Endothelial cell (in vitro differentiated cells): ENCODE measurements at places on chromosomes 7 and 10. TPM values are rescaled to one million over a fixed set of nuclear protein-coding genes. Genes with fewer than 3 reads are reported as not detected.

DNA sequence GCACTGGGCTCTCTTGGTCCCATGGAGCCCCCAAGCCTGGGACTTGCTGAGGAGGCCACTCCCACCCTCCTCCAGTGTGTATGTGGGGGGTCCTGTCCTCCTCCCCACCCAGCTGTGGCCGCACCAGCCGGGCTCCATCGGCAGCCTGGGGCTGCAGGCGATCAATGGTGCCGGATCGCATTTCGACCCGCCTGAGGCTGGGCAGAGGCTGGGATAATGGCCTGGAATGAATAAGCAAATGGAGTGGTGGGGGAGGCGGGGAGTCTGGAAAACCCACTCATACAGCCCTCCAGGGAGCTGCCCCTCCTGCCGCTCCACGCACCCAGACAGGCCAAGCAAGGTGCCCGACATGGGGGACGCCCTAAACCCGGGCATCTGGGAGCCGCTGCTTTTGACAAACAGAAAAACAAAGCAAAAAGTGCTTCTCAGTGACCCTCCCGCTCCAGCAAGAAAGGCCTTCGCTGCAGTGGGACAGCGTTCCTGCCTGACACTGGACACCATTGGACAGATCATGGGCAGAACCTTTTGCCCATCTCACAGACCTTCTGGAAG is 160.5 kb downstream of the NRF1 start:
- H3K4me3 ChIP-seq, result no peak overlapping the region
- no peaks in the 10 kb centered on the region for H3K36me3 ChIP-seq
- no peak overlapping the region for H3K27ac ChIP-seq
- DNase-seq, result no peak
- H3K4me1 ChIP-seq, result peaks cover 4% of the 10 kb centered on the region
- peaks cover 13% of the 10 kb centered on the region for H3K27me3 ChIP-seq

GRCh38 chr10:74867351-74867750 is 41.0 kb downstream of the KAT6B start:
- DNase-seq, result no peak
- H3K4me1 ChIP-seq, result no peaks in the 10 kb centered on the region
- no peaks in the 10 kb centered on the region for H3K36me3 ChIP-seq
- no peak overlapping the region for H3K27ac ChIP-seq
- H3K4me3 ChIP-seq, result no peak overlapping the region

The UCMA gene
- total RNA-seq, result not detected

The C10orf67 gene
- not detected for total RNA-seq

DNA sequence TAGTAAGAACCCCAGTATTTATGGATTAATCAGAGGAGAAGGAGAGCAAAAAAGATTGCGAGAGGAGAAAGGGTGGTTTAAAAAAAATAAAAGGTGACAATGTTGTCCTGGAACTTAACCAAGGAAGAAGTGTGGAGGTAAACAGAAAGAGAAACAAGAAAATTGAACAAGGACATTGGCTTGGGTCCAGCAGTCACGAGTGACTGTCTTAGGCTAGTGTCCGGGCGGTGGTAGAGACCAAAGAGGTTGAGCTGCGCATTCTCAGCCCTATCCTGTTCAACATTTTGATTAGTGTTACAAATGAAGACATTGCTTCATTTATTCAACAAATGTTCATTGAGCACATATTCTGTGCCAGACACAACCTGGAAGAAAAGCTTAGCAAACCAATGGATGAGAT is 329.9 kb downstream of the FGFR2 start:
- H3K36me3 ChIP-seq, result no peaks in the 10 kb centered on the region
- DNase-seq, result no peak
- H3K27me3 ChIP-seq, result peaks cover 3% of the 10 kb centered on the region

DNA sequence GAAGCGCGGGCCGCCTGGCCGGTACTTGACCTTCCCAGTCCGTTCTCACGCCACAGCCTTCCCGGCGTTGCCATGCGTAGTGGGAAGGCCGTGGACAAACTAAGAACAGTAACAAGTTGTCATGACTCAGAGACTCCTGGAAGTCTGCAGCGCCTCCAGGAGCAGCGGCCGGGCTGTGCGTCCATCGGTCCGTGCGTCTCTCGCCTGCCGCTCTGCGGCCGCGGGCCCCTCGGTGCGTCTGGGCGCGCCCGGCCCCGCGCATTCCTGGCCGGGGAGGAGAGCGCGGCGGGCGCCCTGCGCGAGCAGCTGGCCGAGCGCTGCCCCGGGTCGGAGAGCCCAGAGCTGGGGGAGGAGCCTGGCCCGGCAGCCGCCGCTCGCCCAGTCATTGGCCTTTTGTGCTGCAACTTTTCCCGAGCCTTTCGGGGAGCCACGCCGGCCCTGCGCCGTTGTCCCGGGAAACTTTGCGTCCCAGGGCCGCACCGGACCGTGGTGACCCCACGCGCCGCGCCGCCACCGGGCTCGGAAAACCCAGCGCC is 123.7 kb downstream of the TACC2 start:
- no peaks in the 10 kb centered on the region for H3K36me3 ChIP-seq
- H3K4me1 ChIP-seq, result peaks cover 24% of the 10 kb centered on the region
- H3K4me3 ChIP-seq, result peak overlapping the region; percentile 86
- peak; percentile 79 for DNase-seq
- no peak overlapping the region for H3K27ac ChIP-seq

DNA sequence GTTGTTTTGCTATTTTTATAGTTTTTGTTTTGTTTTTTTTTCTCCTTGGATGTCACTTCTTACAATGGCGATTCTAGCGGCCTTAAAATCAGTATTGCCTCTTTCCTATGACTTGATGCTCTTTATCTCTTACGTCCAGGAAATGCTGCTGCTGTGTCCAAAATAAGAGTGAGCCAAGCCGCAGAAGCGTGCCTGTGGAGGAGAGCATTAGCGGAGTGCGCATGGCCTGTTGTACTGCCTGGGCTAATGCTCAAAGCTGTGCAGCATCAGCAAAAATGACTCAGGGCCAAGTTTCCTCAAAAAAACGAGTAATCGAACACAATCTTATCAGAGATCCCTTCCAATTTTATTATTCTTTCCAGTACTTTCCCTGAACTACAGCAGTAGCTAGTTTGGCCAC is 18.5 kb upstream of the GAD2 start:
- H3K27ac ChIP-seq, result no peak overlapping the region
- no peak for DNase-seq
- no peaks in the 10 kb centered on the region for H3K27me3 ChIP-seq
- no peak overlapping the region for H3K4me3 ChIP-seq
- H3K4me1 ChIP-seq, result peaks cover 29% of the 10 kb centered on the region

GRCh38 chr10:74909670-74910069 is 83.3 kb downstream of the KAT6B start:
- H3K4me3 ChIP-seq, result no peak overlapping the region
- H3K27me3 ChIP-seq, result no peaks in the 10 kb centered on the region
- no peaks in the 10 kb centered on the region for H3K4me1 ChIP-seq
- H3K36me3 ChIP-seq, result no peaks in the 10 kb centered on the region

DNA sequence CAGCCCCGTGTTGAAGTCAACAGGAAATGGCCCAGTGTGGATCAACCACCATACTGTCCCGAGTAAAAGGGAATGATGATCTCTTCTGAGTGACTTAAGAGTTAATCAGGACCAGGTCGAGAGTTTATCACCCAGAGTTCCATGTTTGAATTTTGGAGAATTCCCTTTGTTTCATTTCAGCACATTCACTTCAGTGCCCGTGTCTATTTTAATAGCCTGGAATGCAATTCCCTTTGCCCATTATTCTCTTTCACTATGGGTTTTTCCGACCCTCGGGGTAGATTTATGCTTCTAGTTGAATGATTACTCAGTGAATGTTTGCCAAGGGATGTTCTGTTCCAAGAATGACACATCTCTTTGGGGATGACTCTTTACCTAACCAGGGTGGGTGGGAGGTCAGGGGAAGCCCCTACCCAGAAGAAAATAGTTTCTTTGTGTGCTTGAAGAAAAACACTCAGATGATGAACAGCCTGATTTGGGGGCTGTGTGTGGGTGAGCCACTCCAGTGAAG is 594.9 kb downstream of the INHBA start:
- H3K4me1 ChIP-seq, result no peaks in the 10 kb centered on the region
- DNase-seq, result no peak
- no peaks in the 10 kb centered on the region for H3K27me3 ChIP-seq
- no peak overlapping the region for H3K4me3 ChIP-seq

The PAPOLB gene
- 0.10 TPM for total RNA-seq

The RSU1 gene
- total RNA-seq, result 118 TPM

The LBX1 gene
- total RNA-seq, result not detected

DNA sequence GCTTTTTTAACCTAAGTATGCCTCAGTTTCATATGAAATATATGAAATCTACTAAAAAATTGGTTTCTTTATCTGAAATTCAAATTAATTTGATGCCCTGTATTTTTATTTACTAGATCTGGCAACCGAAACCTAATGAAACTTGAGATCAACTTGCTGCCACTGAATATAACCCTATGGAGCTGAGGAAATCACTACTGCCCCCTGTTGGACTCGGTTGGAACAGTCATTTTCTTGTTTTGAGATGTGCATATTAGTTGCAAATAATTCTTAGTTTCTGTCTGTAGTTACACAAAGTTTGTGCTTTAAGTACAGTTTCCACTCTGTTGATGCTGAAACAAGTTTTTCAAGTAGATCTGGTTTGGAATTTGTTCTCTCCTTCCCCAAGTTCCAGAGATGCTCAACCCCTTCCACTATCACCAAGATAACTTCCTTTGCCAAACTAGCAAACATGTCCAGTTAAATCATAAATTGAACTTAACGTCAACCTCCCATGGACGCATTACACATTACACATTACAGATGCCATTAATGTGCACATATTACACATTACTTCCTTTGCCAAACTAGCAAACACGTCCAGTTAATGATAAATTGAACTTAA is 22.2 kb upstream of the EXOC4 start:
- no peaks in the 10 kb centered on the region for H3K36me3 ChIP-seq
- H3K27me3 ChIP-seq, result peaks cover 2% of the 10 kb centered on the region
- peak; percentile 63 for DNase-seq
- H3K4me3 ChIP-seq, result no peak overlapping the region

GRCh38 chr10:126580873-126581647 is 89.4 kb downstream of the C10orf90 start:
- no peak overlapping the region for H3K4me3 ChIP-seq
- no peaks in the 10 kb centered on the region for H3K27me3 ChIP-seq
- DNase-seq, result no peak
- no peak overlapping the region for H3K27ac ChIP-seq

The HABP2 gene
- not detected for total RNA-seq

The PLEKHS1 gene
- not detected for total RNA-seq

GRCh38 chr7:12052211-12052610 is 158.9 kb upstream of the TMEM106B start:
- H3K27ac ChIP-seq, result no peak overlapping the region
- DNase-seq, result no peak
- H3K27me3 ChIP-seq, result peaks cover 1% of the 10 kb centered on the region
- no peaks in the 10 kb centered on the region for H3K36me3 ChIP-seq

DNA sequence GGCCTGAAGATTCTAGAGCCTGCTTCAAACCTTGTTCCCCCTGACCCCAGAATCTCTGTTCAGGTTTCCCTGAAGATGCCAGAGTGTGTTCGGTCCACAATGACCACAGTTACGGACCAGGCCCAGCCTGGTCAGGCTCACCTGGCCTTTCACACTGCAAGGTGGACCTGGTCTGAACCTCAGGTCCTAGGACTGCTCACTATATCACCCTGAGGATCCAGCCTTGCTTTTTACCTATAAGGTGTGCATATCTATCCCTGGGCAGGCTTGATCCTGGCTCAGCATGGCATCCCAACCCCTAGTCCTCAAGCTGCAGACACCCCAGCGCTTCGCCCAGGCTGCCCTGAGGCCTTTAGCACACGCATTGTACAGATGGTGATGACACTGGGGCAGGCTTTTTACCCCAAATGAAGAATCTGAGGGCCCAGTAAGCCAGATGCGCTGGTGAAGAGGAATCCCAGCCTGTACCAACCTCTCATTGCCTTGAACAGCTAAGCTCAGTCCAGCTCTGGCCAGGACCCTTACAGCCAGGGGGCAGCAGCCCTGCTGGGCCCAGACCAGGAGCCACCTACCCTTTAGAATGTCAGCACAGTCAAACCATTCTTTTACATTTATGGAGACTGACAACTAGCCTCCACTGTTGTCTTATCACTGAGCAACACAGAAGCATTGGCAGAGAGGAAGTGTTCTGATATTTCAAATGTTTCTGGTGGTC is 28.0 kb downstream of the MAT1A start:
- H3K27ac ChIP-seq, result no peak overlapping the region
- H3K4me3 ChIP-seq, result no peak overlapping the region
- H3K36me3 ChIP-seq, result no peaks in the 10 kb centered on the region
- H3K27me3 ChIP-seq, result peaks cover 6% of the 10 kb centered on the region

DNA sequence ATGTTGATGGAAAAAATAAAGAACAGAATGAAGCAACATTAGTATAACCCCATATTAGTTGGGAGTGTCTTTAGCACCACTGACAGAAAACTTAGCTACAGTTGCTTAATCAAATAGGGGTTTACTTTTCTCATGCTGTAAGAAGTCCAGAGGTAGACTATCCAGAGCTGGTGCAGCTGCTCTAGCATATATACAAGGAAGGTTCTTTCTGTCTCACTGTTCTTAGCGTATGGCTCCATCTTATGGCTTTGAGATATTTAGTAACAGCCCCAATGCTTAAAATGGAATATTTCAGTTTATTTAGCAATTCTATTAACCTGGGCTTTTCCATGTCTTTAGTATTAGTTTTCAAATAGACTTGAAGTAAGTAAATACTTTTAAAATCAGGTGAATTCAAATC is 15.2 kb upstream of the WNT2 start:
- H3K27ac ChIP-seq, result no peak overlapping the region
- no peaks in the 10 kb centered on the region for H3K36me3 ChIP-seq
- no peak for DNase-seq
- no peaks in the 10 kb centered on the region for H3K27me3 ChIP-seq

The ACSM6 gene
- total RNA-seq, result not detected

The LRRC4 gene
- 297 TPM for total RNA-seq

GRCh38 chr10:113222207-113222606 is 272.2 kb downstream of the TCF7L2 start:
- H3K27me3 ChIP-seq, result no peaks in the 10 kb centered on the region
- no peaks in the 10 kb centered on the region for H3K36me3 ChIP-seq
- H3K27ac ChIP-seq, result no peak overlapping the region
- H3K4me3 ChIP-seq, result no peak overlapping the region

The TMEM139 gene
- 0.23 TPM for total RNA-seq

- peaks cover 15% of the 10 kb centered on the region for H3K4me1 ChIP-seq
- no peaks in the 10 kb centered on the region for H3K36me3 ChIP-seq
- H3K27ac ChIP-seq, result no peak overlapping the region
These were observed 178.2 kb upstream of the NAMPT start for GRCh38 chr7:106462914-106463482.

- no peak for DNase-seq
- peak overlapping the region; percentile 93 for H3K27ac ChIP-seq
- H3K36me3 ChIP-seq, result no peaks in the 10 kb centered on the region
These were observed 825 bp downstream of the MRPL32 start for GRCh38 chr7:42932811-42933591.
